Colonic mucosa (tissue), 4 donors: ENCODE measurements at places on chromosomes 3 and 15.

DNA sequence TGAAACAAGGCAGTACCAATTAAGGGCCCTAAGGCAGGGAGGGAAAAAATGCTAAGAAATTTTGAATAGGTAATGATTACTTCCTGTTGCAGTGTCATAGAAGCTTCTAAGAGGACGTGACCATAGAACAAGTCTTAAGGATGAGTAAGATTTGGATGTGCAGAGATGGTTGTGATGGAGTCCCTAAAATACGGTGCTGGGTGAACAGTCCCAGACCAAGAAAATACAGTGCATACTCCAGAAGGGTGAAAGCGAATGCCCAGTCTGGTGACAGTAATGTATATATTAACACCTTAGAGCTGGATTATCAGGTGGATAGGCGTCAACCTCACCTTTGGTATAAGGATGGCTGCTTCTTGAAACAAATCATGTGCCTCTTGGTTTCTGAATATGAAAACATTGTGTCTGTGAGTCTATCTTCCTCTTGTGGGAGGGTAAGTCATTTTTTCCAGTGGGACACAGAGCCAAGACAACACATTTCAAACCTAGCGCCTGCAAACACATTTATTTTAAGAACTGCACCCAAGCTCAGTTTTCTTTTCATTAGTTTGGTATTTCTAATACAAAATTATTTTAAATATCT is 101.2 kb upstream of the TP63 start:
- no peak for DNase-seq

DNA sequence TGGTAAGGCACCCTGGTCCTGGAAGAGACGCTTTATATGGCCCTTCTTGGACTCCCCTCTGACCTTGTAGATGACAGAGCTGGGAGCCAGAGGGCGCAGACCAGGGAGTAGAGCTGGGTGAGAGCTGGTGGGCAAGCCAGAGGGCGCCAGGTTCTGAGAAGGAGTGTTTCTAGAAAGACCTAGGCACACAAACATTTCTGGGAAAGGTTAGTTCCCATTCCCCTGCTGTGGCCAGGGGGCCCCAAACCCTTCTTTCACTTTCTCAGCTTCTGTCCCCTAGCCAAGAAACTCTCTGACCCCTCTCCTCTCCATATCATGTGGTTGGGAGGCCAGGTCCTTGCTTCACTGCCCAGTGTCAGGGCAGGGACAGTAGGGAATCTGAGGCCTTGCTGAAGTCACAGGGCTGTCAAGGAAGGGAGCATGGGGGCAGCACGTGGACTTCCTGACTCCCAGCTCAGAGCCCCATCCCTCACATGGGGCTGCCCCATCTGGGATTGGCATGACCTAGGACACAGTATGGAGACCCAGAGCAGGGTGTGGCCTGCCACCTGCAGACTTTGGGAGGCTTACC is 3.6 kb downstream of the HEMK1 start:
- no peak for DNase-seq

DNA sequence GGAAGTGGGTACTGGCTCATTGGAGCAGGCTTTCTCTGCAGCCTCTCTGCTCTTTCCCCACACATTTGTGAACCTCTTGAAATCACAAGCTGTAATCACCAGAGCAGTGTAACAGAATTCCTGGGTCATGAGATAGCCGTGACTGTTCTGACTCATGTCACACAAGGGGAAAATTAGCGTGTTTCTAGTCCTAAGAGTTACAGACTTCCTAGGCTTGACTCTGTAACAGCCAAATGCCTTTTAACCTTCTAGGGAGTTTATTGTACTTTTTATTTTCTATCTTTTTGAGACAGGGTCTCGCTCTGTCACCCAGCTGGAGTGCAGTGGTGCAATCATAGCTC is 54.7 kb upstream of the TRAK1 start:
- peak; percentile 22 for DNase-seq

GRCh38 chr15:74833376-74834107 is 7.1 kb downstream of the CPLX3 start:
- DNase-seq, result no peak

GRCh38 chr3:196697270-196697669 is 14.8 kb downstream of the CEP19 start:
- DNase-seq, result no peak

- DNase-seq, result no peak
These were observed 494.0 kb upstream of the SUCLG2 start for GRCh38 chr3:68148447-68148846.

DNA sequence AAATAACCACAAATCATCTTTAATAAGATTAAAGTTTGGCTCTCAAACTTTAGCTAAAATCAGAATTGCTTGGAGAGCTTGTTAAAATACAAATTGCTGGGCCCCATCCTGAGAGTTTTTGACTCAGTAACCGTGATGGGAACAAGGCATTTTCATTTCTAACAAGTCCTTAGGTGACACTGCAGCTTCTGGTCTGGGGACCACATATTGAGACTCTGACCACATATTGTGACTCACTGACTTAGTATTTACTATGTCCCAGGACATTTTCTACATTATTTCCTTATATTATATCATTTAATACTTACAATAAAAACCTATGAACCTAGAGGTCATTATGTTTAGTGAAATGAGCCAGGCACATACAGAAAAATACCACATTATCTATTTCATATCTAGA is 164.5 kb downstream of the ZMAT3 start:
- no peak for DNase-seq

DNA sequence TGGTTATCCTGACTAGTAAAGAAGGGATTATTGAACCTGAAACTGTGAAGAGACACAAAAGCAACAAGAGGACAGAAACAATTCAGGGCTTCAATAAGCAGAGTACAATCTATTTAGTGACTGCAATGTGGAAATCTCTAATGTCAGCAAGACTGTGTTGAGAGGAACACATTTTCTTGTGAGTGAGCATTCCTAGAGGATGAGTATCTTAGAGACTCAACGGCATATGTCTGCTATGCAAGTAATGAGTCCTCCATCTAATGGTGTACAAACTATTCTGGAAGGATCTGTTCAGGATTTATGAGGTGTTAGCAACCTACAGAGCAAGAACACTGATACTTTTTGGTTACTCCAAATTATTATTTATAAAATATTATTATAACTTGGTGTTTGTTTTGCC is 226.5 kb upstream of the NDN start:
- DNase-seq, result no peak

- DNase-seq, result no peak
These were observed 26.6 kb downstream of the APBA2 start for GRCh38 chr15:28912422-28912821.

DNA sequence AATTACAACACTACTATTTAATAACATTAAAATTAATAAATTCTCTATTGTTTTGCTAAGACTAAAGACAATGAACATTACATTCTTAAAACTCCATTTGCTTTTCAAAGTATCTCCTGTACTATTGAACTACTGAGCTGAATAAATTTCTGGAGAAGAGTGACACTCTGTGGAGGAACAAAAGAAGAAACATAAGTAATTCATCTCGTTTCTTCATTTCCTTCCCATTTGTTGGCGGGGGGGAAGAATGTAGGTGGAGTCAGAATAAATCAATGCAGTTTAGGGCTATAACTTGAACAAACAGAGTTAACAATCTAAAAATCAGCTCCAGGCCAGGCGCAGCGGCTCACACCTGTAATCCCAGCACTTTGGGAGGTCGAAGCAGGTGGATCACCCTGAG is 32.7 kb downstream of the EFHB start:
- DNase-seq, result no peak

DNA sequence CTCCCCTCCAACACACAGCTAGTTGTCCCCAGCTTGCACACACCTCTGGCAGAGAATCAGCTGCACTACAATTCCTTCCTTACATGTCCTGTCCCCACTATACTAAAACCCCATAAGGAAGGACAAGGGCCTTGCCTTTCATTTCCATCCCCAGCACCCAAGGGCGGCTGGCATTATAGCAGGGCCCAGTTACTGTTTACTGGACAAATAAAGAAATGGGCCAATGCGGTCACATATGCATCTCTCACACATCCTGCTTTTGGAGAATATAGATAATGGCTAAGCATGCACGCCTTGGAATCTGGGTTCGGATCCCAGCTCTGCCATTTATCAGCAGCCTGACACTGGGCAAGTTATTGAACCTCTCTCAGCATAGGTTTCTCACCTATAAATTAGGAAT is 99.1 kb downstream of the DAPK2 start:
- peak; percentile 15 for DNase-seq

- no peak for DNase-seq
These were observed 3.1 kb downstream of the ATP10A start for GRCh38 chr15:25859838-25860645.

- DNase-seq, result no peak
These were observed 131.1 kb downstream of the XXYLT1 start for GRCh38 chr3:195139876-195140240.

DNA sequence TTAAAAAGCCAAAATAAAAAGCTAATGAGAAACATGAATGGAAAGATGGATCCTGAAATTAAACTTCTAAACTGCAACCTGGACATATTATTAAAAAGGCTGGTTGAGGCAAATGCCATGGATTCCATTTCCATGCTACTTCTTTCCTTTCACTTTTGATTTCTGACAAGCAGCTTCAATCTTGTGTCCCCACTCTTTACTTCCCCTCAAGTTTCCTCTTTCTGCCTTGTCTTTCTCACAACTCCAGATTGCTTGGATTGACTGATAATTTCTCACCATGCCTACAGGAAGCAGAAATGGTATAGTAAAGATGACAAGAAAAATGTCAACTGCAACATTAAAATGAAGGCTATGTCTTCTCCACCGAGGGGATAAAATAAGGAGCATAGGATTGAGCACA is 1136.7 kb downstream of the TUSC7 start:
- DNase-seq, result no peak

DNA sequence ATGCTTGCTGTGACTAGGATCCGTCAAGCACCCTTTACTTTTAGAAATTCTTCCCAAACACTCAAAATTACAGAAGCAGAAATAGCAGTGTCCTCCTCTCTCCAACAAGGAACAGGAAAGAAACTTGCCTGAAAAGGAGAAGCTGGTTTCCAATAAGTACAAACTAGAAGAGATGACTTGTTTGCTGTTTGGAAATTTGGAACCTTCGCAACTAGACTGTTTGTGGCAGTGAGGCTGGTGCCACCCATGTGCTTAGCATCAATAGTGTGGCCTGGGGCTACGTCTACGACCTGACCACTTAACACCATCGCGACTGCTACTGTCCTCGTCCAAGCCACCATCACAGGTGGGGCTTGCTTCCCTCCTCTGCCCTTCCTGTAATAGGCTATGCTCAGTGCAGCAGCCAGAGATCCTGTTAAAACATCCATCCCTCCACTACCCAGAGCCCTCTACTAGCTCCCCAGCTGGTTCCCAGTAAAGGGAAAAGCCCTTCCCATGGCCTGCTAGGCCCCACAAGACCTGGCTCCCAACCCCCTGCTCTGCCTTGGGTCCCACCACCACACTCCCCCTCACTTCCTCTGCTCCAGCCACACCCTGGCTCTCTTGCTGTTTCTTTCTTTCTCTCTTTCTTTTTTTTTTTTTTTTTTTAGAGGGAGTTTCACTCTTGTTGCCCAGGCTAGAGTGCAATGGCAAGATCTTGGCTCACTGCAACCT is 52.6 kb upstream of the CCR2 start:
- DNase-seq, result no peak

- no peak for DNase-seq
These were observed 47.1 kb upstream of the CTDSPL start for GRCh38 chr3:37814547-37814946.

GRCh38 chr3:184771301-184772127 is 40.5 kb upstream of the VPS8 start:
- no peak for DNase-seq
